ENCODE measurements at places on chromosomes 16 and 17. TPM values are rescaled to one million over a fixed set of nuclear protein-coding genes. Genes with fewer than 3 reads are reported as not detected.
A peak's percentile ranks its signal among the peaks of the same experiment; 100 is the strongest.

SPN gene
- 3.7 TPM for total RNA-seq

- no peak for DNase-seq
Observed at GRCh38 chr16:56349086-56349415, 76.3 kb downstream of the AMFR start.

- no peak for DNase-seq
Observed at GRCh38 chr16:14510939-14511799, 118.9 kb downstream of the PARN start.

DNA sequence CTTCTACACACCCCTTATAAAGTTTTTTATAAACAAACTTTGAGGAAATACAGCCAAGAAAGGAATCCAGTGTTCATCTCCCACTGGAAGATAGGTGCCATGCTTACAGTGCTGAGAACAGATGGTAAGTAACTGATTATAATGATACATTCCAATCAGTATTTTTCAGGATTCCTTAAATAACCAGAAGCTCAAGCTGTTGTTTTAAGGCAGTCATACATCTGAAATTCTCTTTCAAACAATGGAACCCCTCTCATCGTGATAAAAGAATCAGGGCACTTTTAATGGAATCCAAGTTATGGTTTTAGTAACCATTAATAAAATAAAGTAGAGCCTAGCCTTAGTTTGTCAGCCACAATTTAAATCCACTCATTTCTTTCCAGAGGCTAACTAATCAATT, 56.1 kb upstream of the STAC2 start:
- DNase-seq: no peak

PSKH1 gene
- total RNA-seq: 27.3 TPM

DNA sequence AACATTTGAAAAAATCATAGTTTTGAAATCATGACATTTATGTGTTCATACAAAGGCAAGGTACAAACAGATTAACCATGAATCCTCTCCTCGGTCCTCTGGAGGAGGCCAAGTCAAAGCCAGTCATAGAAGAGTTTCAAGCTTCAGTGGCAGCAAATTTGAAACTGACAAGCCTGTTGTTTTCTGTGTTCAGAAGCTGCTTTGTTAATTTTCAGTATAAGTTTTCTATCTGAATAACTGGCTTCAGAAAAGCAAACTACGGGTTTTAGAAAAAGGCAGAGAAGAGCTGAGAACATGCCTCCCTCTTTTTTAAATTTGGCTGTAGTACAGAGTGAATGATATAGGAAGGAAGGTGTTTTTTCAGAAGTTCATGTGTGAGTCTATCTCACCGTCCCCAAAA, 79.6 kb upstream of the CLEC18B start:
- no peak for DNase-seq

HBM gene
- total RNA-seq: not detected

- DNase-seq: peak; percentile 82
Observed at GRCh38 chr17:64006361-64007088, 8.4 kb downstream of the PRR29 start.

GRCh38 chr16:6603780-6604325, 728.8 kb upstream of the RBFOX1 start:
- DNase-seq: no peak

DNA sequence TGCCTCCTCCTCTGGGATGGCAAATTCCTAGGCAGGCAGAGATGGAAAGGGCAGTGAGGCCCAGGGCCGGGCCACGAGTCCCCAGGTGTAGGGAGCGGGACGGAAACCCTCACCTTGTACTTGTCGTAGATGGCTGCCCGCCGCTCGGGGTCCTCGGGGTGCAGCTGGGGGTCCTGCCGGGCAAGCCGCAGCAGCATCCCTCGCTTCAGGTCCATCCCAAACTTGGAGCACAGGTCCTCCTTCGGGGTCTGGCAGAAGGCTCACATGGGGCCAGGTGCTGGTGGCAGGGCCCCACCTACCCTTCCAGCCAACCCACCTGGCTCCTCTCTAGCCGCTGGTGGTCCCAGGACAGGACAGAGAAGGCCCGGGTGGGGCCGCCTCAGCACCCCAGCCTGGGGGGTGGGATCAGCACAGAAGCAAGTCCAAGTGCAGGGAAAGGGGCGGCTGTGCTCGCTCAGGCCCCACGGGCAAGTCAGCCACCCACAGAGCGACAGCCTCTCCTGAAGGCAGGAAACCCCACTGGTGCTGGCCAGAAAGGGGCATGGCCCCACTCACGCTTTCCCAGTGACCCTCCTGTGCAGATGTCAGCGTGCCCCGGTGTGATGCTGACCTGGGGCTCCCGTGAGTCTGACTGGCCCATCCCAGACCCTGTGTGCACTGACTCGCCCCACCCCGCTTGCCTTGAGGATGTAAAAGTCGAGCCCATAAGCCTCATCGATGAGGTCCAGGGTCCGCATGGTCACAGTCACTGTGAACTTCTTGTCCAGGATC, 1.8 kb downstream of the MRPL28 start:
- no peak for DNase-seq

GRCh38 chr17:67164302-67164701, 80.7 kb downstream of the HELZ start:
- no peak for DNase-seq

DNA sequence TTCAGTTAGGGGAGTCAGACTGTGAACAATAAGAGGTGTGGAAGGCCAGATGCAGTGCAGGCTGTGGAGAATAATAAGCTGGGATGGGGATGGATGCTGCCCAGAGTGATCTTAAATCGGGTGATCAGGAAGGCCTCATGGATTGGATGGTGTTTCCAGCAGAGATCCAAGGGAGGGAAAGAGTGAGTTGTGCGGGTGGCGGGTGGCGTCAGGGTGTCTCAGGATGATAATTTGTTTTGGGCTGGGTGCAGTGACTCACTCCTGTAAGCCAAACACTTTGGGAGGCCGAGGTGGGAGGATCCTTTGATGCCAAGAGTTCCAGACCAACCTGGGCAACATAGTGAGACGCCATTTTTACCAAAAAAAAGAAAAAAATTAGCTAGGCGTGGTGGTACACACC, 7.9 kb downstream of the CLUAP1 start:
- DNase-seq: no peak

DNA sequence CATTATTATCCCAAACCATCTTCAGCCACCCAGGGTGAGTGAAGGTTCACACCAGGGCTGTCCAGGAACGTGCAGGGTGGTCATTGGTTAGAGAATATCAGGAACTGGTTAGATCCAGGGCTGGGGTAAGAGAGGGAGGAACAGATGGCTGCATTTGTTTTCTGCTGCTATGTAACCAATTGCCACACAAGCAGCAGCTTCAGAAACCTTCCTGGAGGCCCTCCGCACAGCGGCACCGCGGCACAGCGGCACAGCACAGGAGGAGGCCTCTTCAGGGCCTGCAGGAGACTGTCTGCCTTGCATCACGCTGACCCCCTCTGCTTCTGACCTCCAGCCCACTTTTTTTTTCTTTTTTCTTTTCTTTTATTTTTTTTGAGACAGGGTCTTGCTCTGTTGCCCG, 86.1 kb downstream of the KCNJ12 start:
- DNase-seq: no peak

- peak; percentile 71 for DNase-seq
Observed at GRCh38 chr16:86072328-86073102, 173.6 kb downstream of the IRF8 start.

- no peak for DNase-seq
Observed at GRCh38 chr17:1979182-1979985, 45.8 kb downstream of the RTN4RL1 start.

PRAC2 gene
- total RNA-seq: not detected

DNA sequence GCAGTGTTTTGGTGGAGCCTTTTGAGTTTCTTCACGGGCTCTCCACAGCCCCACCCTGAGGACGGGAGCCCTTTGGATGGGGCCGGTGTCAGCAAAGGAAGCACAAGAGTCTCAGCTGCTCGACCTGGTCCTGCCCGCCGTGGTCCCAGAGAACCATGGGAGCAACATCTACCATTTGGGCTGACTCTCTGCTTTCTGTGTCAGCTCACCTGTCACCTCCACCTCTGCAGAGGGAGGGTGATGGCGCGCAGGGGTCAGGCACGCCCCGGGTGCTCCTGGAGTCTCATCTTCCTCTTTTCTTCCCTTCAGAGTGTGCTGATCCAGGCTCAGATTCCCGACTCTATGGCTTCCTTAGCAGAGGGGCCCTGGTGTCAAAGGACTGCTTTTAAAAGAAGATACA, 171.7 kb downstream of the LAT start:
- DNase-seq: no peak

GRCh38 chr16:81006211-81006812, 373 bp downstream of the CMC2 start:
- DNase-seq: peak; percentile 86

GRCh38 chr17:45013021-45013997, 38.1 kb downstream of the DCAKD start:
- DNase-seq: peak; percentile 50

CETP gene
- 0.65 TPM for total RNA-seq

- peak; percentile 11 for DNase-seq
Observed at GRCh38 chr17:45372325-45372869, 55.6 kb upstream of the MAP3K14 start.

CLEC16A gene
- 30.2 TPM for total RNA-seq

DNA sequence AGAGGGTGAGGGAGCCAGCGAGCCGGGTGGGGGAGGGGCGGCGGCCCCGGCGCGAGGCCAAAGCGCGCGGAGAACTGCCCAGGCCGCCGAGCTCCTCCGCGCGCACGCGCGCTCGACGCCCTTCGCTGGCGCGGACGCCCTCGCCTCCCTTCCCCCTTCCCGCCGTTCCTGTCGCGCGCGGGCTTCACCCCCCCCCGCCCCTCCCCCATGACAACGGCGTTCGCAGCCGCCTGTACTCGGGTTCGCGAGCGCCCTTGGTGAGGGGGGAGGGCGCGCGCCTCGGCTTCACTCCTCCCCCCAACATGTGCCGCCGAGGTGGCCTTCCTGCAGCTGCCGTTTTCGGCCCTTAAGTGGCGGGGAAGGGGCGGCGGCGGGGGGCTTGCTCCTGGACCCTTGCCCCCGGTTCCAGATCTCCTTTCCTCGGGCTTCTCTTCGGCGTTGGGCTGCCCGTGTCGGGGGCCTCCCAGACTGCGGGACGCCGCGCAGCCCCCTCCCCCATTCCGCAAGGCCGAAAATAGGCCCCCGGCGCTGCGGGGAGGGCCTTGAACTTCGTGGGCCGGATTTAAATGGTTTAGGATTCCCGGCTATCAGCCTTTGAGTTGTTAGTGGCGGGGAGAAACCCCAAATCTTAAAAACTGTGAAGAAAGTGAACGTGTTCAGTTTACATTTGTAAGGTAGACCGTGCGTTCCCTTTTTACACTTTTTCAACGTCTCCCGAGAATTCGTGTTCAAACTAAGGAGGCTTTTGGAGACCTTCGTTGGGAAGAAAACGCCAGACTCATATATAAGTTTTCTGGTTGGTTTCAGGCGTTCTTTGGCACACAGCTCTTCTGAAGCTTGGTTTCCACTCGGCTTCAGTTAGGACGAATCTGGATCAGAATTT, 653 bp downstream of the SRRM2 start:
- DNase-seq: peak; percentile 85

GRCh38 chr16:59047114-59047513, 313.0 kb upstream of the GOT2 start:
- no peak for DNase-seq

GRCh38 chr16:75679366-75679765, 2.6 kb upstream of the CPHXL2 start:
- DNase-seq: no peak

DNA sequence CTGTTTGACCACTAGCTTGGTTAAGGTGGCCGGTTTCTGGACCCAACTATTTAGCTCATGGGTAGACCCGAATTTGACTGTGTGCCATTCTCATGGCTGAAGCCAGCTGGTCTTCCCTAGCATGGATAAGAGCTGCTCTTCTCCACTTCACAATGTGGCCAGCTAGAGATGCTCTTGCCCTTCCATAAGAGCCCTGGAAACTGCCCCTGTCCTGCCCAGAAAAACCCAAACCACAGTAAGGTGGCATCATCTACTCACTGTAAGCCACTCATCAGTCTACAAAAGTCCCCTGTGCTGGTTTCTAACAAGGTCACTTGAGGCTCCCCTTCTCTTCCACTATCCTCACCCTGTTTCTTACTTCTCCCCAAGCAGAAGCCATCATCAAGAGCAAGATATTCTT, 165.1 kb downstream of the HS3ST2 start:
- DNase-seq: no peak

DNA sequence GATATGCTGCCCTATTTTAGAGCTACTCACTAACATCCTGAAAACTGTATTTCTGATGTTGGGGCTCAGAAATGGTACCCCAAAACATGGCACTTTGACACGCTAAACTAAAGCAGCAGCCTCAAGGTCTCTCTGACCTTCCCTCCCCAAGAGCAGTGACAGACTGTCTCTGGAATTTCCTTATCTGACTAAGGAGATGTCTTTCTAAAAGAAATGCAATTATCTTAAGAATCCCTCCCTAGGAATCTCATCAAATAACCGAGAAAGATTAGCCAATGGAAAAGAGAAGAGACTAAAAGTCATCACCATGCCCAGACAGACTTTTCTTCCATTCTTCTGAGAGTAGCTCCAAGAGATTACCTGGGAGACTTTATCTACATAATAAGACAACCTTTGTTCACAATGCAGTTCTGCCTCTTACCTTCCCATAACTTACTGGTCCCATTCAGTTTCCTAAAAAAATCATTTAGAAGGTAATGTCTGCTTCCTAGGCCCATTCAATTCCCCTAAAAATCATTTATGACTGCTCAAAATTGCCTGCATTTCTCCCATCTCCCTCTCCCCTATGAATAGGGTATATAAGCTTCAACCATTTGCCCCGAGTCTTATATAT, 123.9 kb downstream of the CPPED1 start:
- DNase-seq: no peak

DNA sequence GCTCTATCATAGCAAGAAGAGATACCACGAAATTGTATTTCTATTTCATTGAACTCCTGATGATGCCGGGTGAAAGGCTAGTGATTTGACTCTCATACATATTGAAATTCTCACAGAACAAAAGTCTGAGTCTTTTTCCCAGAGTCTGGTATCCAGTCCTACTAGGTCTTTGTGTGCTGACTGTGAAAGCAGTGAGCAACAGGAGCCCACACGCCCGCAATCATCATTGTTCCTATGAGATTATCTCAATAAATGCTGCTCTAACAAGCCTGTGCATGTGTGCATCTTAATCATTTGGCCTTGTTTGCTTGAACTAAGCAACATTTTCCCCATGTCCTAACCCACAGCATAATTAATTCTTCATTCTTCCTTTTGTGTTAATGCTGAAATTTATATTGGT, 1466.0 kb downstream of the CDH11 start:
- no peak for DNase-seq

DNA sequence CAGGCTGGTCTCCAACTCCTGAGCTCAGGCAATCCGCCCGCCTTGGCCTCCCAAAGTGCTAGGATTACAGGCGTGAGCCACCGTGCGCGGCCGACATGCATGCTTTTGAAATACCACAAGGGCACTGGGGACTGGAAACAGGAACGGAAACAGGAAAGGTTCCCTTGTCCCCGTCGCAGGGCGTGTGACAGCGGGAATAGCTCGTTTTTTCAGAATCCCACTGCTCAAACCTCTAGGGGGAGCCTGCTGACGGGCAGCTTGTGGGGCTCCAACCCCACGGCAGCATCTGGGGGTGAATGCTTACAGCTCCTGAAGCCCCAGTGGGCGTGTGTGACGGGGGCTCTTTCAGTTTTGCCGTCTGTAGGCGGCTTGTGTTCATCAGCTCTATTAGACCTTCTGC, 18.8 kb upstream of the ASGR2 start:
- peak; percentile 47 for DNase-seq

- DNase-seq: no peak
Observed at GRCh38 chr17:59427425-59427921, 96.0 kb downstream of the YPEL2 start.

KRT40 gene
- not detected for total RNA-seq

RTN4RL1 gene
- 7.6 TPM for total RNA-seq

GRCh38 chr16:87636050-87636684, 33.9 kb downstream of the JPH3 start:
- DNase-seq: peak; percentile 89

CCL23 gene
- not detected for total RNA-seq

GRCh38 chr16:23920899-23921298, 85.1 kb downstream of the PRKCB start:
- DNase-seq: no peak

Data from left cardiac atrium (tissue), 4 donors.